ENCODE measurements at places on chromosomes 1 and 21.

- DNase-seq: no peak
Measured at GRCh38 chr1:246043556-246043955, 463.5 kb downstream of the SMYD3 start.

GRCh38 chr1:9376886-9377333, 84.2 kb downstream of the SPSB1 start:
- no peak for DNase-seq

- peak; percentile 20 for DNase-seq
Measured at GRCh38 chr1:94186946-94187345, 50.4 kb downstream of the ARHGAP29 start.

DNA sequence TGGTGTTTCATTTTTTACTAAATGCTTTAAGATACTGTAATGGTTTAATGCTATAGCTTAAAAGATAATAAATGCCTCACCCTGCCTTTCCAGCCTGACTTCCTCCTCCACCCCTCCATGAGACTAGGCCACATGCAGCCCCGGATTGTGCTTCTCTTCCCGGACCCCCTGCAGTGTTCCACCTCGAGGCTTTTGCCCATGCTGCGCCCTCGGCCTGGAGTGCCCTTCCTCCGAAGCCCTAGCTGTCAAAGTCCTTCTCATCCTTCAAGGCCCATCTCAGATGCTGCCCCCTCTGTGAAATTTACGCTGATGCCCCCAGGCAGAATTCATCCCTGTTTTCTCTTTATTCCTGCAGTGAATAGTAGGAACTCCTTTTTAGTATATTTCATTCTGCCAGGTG, 98.5 kb downstream of the ATP5PO start:
- no peak for DNase-seq

- no peak for DNase-seq
Measured at GRCh38 chr21:16910435-16911165, 602.2 kb upstream of the CXADR start.
